ENCODE measurements at places on chromosomes 7 and 10. TPM values are rescaled to one million over a fixed set of nuclear protein-coding genes. Genes with fewer than 3 reads are reported as not detected.

- H3K4me1 ChIP-seq: no peaks in the 10 kb centered on the region
- peaks cover 6% of the 10 kb centered on the region for H3K27me3 ChIP-seq
- no peak overlapping the region for H3K27ac ChIP-seq
- DNase-seq: no peak
Observed at GRCh38 chr7:44222776-44223261, 22.0 kb downstream of the YKT6 start.

DNA sequence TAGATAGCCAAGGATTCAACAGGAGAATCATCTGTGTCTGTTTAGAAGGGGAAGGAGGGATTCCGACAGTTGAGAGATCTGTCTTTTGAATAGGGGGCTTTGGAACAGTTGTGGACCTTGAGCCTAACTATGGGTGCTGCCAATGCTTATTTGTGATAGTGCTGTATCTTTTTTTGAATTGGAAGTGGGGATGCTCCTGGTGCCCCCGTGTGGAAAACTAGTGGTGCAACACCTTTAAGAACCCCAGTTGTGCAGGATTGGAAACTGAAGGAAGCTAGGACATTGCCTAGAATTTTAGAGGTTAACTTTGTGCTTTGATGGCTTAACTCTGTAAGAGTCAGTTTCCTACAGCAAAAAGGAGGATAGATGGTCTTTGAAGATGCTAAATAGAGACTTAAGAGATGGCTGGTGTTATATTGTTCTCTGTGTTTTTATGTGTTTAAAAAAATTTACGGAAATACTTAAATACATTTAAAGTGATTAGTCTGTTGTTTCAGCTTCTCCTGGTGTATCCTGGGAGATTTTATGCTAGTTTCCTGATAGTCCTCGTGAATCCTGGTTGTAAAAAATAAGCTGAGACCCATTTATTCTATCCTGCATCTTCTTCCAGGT is 69.3 kb downstream of the AP3M1 start:
- H3K27me3 ChIP-seq: no peaks in the 10 kb centered on the region
- H3K4me1 ChIP-seq: peaks cover 45% of the 10 kb centered on the region
- H3K36me3 ChIP-seq: peaks cover 6% of the 10 kb centered on the region
- DNase-seq: peak; percentile 58
- no peak overlapping the region for H3K4me3 ChIP-seq
- H3K27ac ChIP-seq: no peak overlapping the region

- H3K36me3 ChIP-seq: peaks cover 19% of the 10 kb centered on the region
- DNase-seq: no peak
- no peak overlapping the region for H3K4me3 ChIP-seq
- H3K4me1 ChIP-seq: no peaks in the 10 kb centered on the region
- H3K27ac ChIP-seq: no peak overlapping the region
- H3K27me3 ChIP-seq: no peaks in the 10 kb centered on the region
Observed at GRCh38 chr7:105473163-105473562, 48.9 kb downstream of the PUS7 start.

DNA sequence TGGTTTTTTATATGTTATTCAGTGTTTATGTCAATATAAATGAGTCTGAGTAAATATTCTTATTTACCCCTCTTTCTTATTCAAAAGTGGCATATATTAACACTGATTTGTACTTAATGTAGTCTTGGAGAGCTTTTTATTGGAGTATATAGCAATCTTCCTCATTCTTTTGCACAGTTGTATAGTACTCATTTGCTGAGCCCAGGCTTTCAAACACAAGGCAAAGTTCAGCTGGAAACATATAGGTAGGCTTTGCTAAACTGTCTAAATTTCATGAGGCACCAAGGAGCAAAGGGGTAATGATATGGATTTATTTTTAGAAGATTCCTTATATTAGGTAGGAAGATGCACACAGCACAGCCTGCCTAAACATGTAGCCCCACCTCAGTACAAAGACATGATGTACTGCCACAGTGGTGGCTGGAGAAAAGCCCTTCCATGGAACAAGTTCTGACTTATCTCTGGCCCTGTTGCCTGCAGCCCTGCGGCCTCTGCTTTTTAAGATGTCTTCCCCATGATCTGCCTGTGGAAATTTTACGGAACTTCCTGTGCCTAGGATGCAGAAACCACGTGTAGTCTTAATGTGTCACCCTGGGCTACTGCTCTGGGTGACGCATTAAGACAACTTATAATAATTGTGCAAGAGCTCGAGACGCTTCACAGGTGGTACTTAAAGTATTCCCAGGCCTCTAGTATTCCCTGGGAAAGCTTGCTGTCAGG is 9.6 kb upstream of the PDCD4 start:
- H3K36me3 ChIP-seq: peaks cover 1% of the 10 kb centered on the region
- no peak for DNase-seq
- H3K27ac ChIP-seq: peak overlapping the region; percentile 36
- peaks cover 91% of the 10 kb centered on the region for H3K4me1 ChIP-seq

- DNase-seq: no peak
- H3K27me3 ChIP-seq: no peaks in the 10 kb centered on the region
- H3K36me3 ChIP-seq: peaks cover 20% of the 10 kb centered on the region
- H3K27ac ChIP-seq: no peak overlapping the region
- peaks cover 4% of the 10 kb centered on the region for H3K4me1 ChIP-seq
Observed at GRCh38 chr7:139591550-139592195, 68.2 kb downstream of the CLEC2L start.

CYP2C9 gene
- not detected for total RNA-seq

DNA sequence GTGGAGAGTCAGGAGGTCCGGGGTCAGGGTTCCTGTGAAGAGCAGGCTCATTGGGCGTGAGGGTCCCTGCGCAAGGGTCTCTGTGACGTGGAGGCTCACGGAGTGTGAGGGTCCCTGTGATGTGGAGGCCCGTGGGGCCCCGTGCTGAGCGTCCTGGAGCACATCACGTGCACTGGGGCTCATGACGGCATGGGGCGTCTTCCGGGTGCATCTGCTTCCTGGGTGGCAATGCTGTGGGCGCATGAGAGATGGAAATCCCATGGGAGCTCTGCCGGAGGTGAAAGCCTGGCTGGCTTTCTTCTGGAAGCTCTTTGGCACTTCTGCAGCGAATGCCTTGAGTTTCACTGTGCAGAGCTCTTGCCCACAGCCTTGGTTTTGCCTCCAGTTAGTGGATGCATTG is 71.4 kb downstream of the WDR37 start:
- H3K36me3 ChIP-seq: peaks cover 67% of the 10 kb centered on the region
- no peaks in the 10 kb centered on the region for H3K27me3 ChIP-seq
- DNase-seq: no peak
- peaks cover 11% of the 10 kb centered on the region for H3K4me1 ChIP-seq
- H3K27ac ChIP-seq: no peak overlapping the region
- H3K4me3 ChIP-seq: no peak overlapping the region

- no peak overlapping the region for H3K27ac ChIP-seq
- H3K27me3 ChIP-seq: no peaks in the 10 kb centered on the region
- H3K36me3 ChIP-seq: no peaks in the 10 kb centered on the region
- no peak for DNase-seq
- peak overlapping the region; percentile 64 for H3K4me3 ChIP-seq
- no peaks in the 10 kb centered on the region for H3K4me1 ChIP-seq
Observed at GRCh38 chr7:87038993-87039690, 20.3 kb downstream of the ELAPOR2 start.

GUSB gene
- 56.6 TPM for total RNA-seq

DNA sequence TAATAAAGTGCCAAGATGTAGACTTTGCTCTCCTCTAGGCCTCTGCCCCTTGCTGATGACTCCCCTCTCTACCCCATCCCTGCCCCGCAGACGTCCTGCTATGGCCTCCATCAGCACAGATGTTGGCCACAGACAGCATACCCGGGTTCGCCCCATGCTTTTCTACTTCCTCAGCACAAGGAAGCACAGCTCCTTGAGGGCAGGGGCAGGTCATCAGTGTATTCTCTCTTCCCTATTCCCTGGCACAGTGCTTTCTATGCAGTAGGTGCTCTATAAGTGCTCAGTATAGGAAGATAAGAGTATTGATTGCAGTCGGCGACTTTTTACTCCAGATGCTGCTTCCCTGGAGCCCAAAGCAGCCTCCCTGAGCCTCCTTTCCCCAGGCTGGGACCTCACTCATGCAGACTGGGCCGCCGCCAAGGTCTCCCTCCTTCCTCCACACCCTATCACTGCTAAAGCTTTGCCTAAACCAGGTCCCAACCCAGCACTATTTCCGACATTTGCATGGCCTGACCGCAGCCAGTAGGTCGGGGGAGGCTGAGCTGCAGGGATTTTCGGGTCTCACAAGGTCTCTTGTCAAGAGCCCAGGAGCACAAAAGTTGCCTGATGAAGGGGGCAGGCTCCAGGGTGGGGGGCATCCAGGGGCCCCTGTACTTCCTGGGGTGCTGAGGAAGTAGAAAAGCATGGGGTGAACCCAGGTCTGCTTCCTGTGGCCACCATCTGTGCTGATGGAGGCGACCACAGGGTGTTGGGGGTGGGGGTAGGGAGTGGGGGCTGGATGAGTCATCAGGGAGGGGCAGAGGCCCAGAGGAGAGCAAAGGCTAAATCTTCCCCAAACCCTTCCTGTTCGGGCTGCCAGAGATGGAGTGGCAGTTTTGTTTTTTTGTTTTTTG is 8.0 kb downstream of the CALHM3 start:
- DNase-seq: peak; percentile 87
- no peaks in the 10 kb centered on the region for H3K36me3 ChIP-seq
- H3K27me3 ChIP-seq: no peaks in the 10 kb centered on the region
- H3K27ac ChIP-seq: peak overlapping the region; percentile 74
- peak overlapping the region; percentile 0 for H3K4me3 ChIP-seq

DNA sequence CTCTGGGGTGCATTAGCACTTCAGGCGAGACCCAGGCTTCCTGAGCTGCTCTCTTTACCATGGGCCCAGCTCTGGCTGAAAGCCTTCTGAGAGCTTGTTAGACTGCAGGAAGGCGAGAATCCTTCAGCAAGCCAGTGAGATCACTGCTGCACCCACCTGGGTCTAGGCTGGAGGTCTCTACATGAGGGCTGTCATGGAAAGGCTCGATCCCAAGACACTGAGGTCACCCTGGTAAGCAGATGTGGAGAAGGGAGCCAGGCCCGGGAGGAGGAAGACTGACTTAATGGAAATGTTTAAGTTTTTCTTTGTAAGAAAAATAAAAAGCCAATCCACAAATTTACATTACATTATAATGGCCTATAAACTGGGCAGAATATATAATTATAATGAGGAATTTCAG is 684.5 kb downstream of the TNS3 start:
- peaks cover 1% of the 10 kb centered on the region for H3K27me3 ChIP-seq
- no peak overlapping the region for H3K4me3 ChIP-seq
- H3K36me3 ChIP-seq: no peaks in the 10 kb centered on the region
- no peak for DNase-seq
- no peak overlapping the region for H3K27ac ChIP-seq
- H3K4me1 ChIP-seq: no peaks in the 10 kb centered on the region

- DNase-seq: no peak
- H3K36me3 ChIP-seq: no peaks in the 10 kb centered on the region
- H3K27ac ChIP-seq: no peak overlapping the region
- no peaks in the 10 kb centered on the region for H3K27me3 ChIP-seq
Observed at GRCh38 chr10:114810926-114811325, 10.7 kb upstream of the FHIP2A start.

RAB19 gene
- total RNA-seq: 13.3 TPM

- no peak for DNase-seq
- peaks cover 1% of the 10 kb centered on the region for H3K27me3 ChIP-seq
- H3K27ac ChIP-seq: peak overlapping the region; percentile 60
- no peaks in the 10 kb centered on the region for H3K36me3 ChIP-seq
Observed at GRCh38 chr10:12334186-12334530, 15.2 kb upstream of the CAMK1D start.

DNA sequence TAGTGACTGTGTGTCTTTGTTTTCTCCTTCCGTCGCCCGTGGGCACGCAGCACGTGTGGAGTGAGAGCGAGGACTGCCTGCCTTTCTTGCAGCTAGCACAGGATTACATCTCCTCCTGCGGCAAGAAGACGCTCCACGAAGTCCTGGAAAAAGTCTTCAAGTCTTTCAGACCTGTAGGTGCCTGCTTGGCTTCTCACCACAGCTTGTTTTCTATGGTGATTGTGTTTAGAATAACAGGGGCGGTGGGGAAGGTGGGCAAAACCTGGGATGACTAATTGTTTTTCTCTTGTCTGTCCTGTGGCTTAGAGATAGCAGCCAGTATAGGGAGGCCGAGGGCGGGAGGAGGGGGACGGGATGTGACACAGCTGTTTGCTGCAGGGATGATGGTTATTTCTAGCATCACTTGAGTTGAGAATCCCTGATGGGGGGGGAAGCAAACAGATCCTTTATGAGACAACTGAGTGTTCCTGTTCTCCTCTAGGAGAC is 11.4 kb downstream of the MTURN start:
- no peak overlapping the region for H3K27ac ChIP-seq
- peaks cover 2% of the 10 kb centered on the region for H3K36me3 ChIP-seq
- H3K4me1 ChIP-seq: no peaks in the 10 kb centered on the region
- no peaks in the 10 kb centered on the region for H3K27me3 ChIP-seq

Measured in activated CD4-positive, alpha-beta memory T cell treated with anti-CD3 and anti-CD28 coated beads for 36 hours (primary cell).